ENCODE measurements at places on chromosomes 6 and 20.

DNA sequence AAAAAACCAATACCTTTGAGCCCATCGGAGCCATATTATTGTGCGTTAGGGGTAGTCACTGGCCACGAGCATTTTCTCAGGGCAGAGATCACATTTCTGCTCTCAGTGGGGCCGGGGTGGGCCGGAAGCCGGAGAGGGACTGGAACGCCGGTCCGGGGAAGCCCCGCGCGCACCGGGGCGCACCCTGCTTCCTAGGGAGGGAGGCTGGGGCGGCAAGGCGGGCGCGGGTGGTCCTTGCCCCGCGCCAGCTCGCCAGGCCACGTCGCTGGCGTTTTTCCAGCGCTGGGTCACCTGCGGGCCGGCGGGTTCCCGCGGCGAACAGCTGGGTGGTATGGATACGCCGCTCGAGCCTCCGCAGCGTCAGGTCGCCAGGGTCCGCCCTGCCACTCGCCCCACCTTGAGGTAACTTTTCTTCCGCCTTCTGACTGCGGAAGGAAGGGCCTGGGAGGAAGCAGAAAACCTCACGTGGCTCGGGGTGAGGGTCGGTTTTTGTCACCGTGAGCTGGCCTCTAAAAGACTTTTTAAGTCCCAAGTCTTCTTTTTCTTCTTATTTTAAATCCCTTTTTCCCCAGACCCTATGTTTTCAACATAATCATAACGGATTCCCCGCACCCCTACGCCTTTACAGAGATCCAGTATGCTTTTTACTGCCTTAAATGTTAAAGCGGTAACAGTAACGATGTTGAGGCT is 2.7 kb upstream of the EEF1A1 start:
- no peak for DNase-seq

- peak; percentile 62 for DNase-seq
Observed at GRCh38 chr6:70686548-70687133, 19.0 kb downstream of the SMAP1 start.

GRCh38 chr20:63319164-63320040 is 26.4 kb downstream of the COL20A1 start:
- DNase-seq = no peak

GRCh38 chr6:142819603-142820337 is 125.2 kb downstream of the HIVEP2 start:
- peak; percentile 5 for DNase-seq

GRCh38 chr6:131640100-131640499 is 3.0 kb downstream of the ENPP3 start:
- no peak for DNase-seq

DNA sequence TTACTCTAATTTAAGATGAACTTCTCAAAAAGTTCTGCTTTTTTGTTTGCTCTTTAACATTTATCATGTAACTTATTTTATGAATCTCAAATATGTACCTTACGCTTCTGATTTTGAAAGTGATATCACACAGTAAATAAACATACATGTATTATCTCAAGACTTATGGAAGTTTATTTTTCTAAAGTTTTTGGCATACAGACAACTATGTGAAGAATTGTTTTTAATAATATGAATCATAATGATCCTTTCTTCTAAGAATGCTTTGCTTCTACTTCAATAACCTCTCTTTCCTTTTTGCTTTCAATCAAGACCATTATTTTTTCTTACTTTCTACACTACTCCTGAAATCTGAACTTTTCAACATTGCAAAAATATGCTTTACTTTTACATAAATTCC is 816.4 kb downstream of the EYS start:
- DNase-seq = no peak

Data from NCI-H1105 treated with DMSO at 0.1 percent for 48 hours (cell line).